ENCODE measurements at places on chromosomes 16 and 17. TPM values are rescaled to one million over a fixed set of nuclear protein-coding genes. Genes with fewer than 3 reads are reported as not detected.

GRCh38 chr16:66594739-66595138, 9.8 kb upstream of the CMTM3 start:
- DNase-seq, result no peak

GRCh38 chr17:58605986-58606385, 85.9 kb downstream of the TEX14 start:
- DNase-seq, result no peak

DNA sequence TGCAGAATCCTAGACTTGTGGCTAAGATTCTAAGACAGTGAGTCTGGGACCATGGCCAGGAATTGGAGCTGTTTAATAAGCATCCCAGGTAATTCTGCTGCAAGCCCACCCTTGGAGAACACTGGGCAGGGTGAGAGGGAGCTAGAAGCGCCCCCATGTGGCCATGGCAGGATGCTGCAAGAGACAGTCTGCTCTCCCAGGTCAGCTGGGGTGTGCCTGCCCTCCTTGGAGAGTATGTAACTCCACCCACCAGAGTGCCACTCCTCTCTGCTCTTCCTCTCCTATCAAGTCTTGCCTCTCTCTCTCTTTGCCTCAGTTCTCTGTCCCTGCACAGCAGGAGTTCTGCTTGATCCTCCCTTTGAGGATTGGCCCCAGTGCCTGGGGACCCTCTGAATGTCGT, 14.9 kb downstream of the RCVRN start:
- DNase-seq, result no peak

Gene GINS2
- 37.7 TPM for polyA plus RNA-seq

Gene RNF222
- 0.06 TPM for polyA plus RNA-seq
